ENCODE measurements at places on chromosomes 12 and 14.
A peak's percentile ranks its signal among the peaks of the same experiment; 100 is the strongest.

DNA sequence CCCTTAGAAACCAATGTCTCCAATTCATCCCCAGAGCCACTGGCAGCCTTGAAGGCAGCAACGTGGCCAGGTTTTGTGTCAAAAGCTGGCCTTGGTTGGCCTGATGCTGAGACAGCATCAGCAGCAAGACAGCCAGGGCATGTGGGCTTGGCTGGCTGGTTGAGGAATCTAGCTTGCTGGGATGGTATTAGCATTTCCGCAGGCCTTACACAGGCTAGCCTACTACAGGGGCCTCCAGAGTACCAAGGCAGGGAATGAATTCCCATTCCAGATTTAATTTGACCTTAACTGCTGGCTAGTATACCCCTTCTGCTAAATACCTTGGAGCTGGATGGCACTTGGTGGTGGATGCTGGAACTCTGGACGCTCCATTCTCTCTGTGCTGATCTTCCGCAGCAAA, 15.8 kb downstream of the NGDN start:
- no peak for DNase-seq

GRCh38 chr12:32917094-32917611, 20.6 kb upstream of the PKP2 start:
- no peak for DNase-seq

DNA sequence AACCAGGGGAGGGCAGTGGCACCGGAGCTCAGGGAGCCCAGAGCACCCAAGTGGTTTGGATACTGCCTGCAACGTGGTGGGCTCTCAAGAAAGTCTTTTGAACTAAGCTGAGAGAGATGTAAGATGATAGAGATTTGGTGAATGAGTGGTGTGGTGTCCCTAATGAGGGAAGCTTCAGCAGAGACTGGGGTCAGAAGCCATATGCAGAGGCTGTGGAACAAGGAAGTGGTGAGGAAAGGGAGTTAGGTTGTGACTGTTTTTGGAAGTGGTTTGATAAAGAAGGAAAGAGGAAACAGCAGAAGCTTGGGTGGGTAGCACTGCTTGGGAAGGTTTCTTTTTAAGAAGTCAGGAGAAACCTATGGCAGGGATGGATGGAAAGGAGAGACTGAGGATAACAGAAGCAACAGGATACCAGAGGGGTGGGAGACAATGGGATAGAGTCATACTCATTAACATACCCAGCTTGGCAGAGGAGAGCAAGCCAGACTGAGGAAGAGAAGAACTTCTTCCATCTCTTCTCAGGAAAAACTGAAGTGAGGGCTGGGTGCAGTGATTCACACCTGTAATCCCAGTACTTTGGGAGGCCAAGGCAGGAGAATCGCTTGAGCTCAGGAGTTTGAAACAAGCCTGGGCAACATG, 24.1 kb downstream of the SLC4A8 start:
- DNase-seq = no peak

GRCh38 chr14:63896278-63896720, 43.5 kb downstream of the SYNE2 start:
- DNase-seq = no peak

DNA sequence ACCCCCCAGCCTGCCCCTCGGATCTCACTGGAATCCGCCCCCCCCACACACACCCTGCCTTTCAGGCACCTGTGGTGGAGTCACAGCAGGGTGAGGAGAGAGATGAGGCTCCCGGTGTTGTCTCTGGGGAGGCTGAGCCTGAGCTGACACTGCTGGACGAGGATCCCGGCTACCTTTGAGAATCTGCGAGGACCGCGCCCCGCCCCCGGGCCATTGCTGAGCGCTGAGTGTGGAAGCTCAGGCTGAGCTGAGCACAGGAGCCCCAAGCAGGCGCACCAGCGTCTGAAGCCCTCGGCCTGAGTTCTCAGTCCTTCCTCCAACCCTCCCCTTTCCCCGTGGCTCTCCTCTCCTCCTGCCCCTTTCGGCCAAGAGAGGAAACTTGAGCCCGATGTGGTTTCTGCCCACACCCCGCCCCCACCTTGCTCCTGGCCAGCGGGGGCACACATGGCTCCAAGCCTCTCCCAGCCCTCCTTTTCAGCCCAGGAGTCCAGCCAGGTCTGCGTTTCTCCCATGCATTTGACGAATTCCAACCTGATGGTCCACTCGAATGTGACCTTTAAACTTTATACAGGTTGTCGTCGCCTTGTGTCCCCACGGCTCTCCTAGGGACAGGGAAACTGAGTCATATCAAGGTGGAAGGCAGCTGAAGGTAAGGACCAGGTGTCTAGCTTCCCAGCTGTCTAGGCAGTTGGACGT, at the start of gene NFE2:
Gene NFE2 (minus strand): TSS at position 284 of the 696 bp plus-strand sequence. CDS start 5,767 bp downstream, outside the sequence.
- peak; percentile 35 for DNase-seq

DNA sequence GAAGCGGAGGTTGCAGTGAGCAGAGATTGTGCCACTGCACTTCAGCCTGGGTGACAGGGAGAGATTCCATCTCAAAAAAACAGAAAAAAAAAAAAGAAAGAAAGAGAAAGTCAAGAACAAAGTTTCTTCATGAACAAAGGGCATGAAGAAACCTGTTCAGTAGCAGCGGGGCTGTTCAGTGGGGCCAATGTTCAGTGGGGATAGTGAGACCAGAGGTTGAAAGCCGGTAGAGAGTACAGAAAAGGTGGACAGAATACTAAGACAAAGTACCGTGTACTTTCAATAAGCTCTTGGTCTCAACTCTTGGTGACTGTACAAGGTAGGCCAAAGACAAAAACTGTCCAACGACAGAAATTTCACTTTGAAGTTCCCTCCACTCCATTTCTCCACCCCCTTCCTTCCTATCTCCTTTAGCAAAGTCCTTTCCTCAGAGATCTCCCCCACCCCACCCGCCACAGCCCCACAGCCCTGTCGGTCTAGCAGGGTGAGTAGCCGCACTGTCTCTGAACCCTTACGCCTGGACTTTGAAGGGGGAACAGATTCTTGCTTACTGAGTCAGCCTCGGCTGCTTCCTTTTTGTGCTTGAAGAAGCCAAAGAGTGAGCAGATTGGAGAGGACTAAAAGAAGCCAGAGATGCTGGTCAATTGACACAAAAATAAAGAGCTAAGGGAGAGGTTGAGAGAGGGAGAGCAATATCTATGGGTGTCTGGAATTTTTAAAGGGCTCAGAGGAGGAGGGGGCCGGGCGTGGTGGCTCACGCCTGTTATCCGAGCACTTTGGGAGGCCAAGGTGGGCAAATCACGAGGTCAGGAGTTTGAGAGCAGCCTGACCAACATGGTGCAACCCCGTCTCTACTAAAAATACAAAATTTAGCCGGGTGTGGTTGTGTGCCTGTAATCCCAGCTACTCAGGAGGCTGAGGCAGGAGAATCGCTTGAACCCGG, 44.2 kb upstream of the FOS start:
- DNase-seq = no peak

- no peak for DNase-seq
Observed at GRCh38 chr12:106994579-106995220, 7.8 kb upstream of the MTERF2 start.

GRCh38 chr12:89461190-89461589, 63.4 kb downstream of the GALNT4 start:
- no peak for DNase-seq

GRCh38 chr12:14275886-14276285, 89.6 kb upstream of the ATF7IP start:
- no peak for DNase-seq

- DNase-seq = no peak
Observed at GRCh38 chr14:73136085-73136386, 271 bp upstream of the PSEN1 start.

- peak; percentile 81 for DNase-seq
Observed at GRCh38 chr12:59597385-59597781, 1.6 kb downstream of the SLC16A7 start.

GRCh38 chr12:95169368-95169767, 47.9 kb downstream of the FGD6 start:
- DNase-seq = no peak

- no peak for DNase-seq
Observed at GRCh38 chr12:39122562-39123204, 217.3 kb upstream of the CPNE8 start.

- DNase-seq = no peak
Observed at GRCh38 chr14:63891148-63891975, 38.6 kb downstream of the SYNE2 start.

DNA sequence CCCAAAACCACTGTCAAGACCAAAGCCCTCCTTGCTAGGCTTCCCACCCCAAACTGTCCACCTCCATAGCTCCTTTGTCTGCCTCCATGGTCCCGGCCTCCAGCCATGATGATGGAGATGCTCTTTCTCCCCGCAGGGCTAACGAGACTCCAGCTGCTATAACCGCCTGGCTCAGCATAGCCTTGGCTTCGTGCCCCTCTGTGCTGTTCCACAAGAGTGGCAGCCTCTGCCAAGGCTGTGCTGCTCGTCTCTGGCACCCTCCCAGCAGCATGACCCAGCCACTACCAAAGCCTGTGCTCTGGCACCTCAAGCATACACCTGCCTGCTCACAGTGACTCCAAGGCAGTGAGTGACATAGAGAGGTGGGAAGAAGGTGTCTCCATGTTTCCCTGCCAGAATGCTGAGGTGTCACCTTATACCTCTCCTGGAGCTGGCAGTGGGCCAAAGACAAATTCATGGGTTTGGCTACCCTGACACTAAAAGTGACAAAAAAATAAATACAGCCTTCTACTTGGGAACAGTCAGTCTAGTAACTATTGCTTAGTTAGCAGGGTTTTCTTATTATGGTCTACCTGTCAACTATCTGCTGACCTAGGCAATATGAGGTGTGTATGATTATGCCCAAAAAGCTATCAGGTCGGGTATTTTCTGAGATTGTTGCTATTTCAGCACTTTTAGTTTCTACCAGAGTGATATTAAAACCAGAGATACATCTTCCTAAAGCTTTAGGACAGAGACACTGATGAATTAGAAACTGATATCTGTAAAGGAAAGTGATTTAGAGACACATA, 16.1 kb upstream of the KRT73 start:
- DNase-seq = no peak

GRCh38 chr12:126883697-126884096, 1383.3 kb upstream of the TMEM132C start:
- no peak for DNase-seq

- no peak for DNase-seq
Observed at GRCh38 chr12:59494617-59495016, 101.2 kb upstream of the SLC16A7 start.

GRCh38 chr12:81224626-81225025, 146.7 kb downstream of the ACSS3 start:
- no peak for DNase-seq

- peak; percentile 95 for DNase-seq
Observed at GRCh38 chr12:6426882-6427671, 17.7 kb upstream of the CD27 start.

DNA sequence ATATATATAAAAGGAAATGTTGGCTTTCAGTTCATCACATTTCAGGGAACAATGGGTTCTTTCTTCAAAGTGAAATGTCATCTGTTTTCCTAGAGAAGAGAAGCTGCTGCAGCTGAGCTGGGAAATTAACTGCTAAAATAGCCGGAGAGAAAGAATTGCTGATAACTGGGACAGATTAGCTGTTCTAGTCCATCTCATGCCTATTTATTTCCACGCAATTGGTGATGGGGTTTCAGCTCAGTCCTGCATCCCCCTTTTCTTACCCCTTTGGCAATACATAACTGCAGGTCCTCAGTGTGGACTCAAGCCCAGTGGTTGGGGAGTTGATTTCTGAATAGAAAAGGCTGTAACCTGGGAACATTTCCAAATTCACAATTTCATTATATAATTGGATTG, 436.9 kb upstream of the TMEM132C start:
- DNase-seq = no peak

GRCh38 chr14:53620890-53621289, 335.7 kb downstream of the BMP4 start:
- no peak for DNase-seq

DNA sequence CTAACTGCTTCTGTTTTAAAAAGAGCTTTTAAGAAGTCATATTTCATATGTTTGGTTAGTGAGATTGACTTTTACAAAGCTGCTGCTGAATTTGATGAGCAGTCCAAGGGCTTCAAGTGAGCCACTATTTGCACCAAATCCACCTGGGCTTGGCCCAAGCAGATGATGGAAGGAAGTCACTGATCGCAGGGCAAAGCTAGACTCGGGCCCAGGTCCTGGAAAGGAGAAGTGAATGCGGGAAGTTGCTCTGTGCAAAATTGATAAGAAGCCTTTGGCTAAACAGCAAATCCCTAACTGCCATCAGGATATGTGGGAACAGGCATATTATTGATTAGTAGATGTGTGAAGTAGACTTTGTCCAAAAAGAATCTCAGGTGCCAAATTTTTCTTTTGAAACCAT, 30.5 kb downstream of the PLXNC1 start:
- DNase-seq = no peak

GRCh38 chr12:12017798-12018197, 52.9 kb upstream of the BCL2L14 start:
- no peak for DNase-seq

DNA sequence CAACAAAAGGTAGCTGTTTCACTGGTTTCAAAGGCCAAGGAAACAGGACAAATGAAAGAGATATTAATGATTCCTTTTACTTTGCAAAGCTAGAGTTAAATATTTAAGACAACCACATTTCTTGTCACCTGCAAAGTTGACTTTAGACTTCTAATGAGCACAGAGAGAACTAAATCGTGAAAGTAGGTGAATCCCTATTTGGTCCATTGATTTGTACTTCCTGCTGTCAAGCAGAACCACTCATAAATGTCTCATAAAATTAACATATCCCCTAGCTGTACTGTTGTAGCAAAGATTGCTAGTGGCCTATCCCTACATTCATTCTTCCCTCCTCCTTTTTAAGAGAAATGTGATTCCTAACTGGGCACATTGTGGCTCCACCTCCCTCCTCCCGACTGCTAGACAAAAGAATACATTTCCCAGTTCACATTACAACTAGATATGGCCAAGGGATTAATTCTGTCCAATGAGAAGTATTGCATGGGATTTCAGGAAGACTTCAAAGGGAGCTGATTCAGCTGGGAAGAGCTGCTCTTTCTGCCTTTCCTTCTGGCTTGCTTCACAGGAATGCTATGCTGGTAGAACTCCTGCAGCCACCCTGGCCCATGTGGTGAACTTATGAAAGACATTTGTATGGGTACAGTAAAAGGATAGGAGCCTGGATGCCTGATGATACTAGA, 227.5 kb upstream of the ABCD2 start:
- no peak for DNase-seq

DNA sequence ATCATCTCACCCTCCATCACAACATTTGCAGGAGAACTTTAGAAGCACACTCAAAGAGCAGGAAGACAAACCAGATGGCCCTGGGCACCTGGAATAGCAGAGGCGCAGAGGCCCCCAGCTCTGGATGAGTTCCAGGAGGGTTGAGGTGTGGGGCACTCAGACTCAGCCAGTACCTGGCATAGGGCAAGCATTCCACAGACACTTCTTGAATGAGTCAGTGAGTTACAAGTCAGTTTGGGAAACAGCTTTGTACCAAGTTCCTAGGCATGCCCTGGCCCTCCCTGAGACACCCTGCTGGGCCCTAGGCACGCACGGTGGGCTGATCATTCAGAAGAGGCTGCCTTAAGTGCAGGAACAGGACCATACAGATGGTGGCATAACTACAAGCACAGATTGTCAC, 54.3 kb downstream of the MAP3K9 start:
- DNase-seq = no peak

- DNase-seq = no peak
Observed at GRCh38 chr14:73824127-73824526, 27.5 kb upstream of the PTGR2 start.

Data from stimulated activated CD4-positive, alpha-beta T cell treated with anti-CD3 and anti-CD28 coated beads, Interleukin-4, amount 100 ng/mL, for 24 hours (primary cell).